H1 (cell line): ENCODE measurements at places on chromosomes 7 and 10.

DNA sequence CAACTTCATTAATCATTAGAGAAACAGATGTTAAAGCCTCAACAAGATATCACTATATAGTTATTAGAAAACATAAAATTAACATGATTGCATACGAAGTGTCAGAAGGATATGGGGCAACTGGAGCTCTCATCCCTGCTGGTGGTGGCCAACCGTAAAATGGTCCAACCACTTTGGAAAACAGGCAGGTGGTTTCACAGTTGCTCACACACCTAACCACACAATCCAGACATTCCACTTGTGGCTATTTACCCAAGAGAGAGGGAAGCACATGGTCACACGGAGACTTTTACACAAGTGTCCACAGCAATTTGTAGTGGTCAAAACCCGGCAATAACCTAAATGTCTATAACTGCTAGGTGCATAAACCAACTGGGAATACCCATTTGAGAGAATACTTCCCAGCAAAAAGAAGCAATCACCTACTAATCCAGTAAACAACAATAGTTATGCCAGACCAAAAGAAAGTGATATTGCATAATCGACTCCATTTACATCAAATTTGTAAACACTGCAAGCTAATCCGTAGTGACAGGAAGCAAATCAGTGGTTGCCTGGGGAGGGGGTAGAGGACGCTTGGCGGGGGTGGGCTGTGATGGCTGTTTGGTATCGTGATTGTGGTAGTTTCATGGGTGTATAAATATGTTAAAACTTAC, 91.8 kb downstream of the LARP4B start:
- no peak for DNase-seq

DNA sequence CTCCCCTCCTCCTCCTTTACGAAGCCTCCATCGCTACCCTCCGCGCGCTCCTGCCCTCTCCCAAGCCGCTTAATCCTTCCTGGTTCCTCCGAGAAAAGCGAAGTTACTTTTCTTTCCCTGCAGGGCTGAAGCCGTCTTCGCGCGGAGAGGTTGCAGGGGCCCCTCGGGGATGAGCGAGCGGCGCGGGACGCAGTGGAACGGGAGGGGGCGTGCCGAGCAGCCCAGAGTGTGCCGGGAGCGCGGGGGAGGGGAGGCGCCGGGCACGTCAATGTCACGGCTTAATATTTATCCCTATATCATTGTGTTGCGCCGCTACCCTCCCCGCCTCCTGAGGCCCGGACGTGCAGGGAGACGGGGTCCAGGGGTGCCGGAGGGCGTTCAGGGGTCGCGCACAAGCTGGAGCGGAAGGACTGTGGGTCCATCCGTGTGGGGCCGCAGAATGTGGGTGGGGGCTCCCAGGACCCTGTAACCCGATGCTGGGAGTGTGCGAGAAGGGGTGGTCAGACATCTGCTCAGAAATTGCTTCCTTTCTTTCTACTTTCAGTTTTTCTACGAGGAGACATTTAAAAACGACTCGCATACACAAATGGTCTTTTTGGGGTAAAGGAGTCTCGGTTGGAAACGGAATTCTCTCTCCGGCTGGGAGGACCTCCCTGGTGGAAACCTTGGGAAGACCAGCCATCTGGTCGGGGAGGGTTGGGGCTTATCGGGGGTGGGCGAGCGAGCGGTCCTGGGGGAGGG, 2.4 kb downstream of the CDK6 start:
- no peak for DNase-seq

- DNase-seq = no peak
Measured at GRCh38 chr10:117476281-117476680, 66.3 kb upstream of the EMX2 start.

GRCh38 chr10:120997313-120997712, 146.2 kb downstream of the WDR11 start:
- no peak for DNase-seq

DNA sequence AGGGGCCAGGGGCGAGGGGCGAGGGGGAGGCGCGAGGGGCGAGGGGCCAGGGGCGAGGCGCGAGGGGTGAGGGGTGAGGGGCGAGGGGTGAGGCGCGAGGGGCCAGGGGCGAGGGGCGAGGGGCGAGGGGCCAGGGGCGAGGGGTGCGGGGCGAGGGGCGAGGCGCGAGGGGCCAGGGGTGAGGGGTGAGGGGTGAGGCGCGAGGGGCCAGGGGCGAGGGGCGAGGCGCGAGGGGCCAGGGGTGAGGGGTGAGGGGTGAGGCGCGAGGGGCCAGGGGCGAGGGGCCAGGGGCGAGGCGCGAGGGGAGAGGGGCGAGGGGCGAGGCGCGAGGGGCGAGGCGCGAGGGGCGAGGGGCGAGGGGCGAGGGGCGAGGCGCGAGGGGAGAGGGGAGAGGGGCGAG, 192.3 kb downstream of the PTPRN2 start:
- DNase-seq = no peak

DNA sequence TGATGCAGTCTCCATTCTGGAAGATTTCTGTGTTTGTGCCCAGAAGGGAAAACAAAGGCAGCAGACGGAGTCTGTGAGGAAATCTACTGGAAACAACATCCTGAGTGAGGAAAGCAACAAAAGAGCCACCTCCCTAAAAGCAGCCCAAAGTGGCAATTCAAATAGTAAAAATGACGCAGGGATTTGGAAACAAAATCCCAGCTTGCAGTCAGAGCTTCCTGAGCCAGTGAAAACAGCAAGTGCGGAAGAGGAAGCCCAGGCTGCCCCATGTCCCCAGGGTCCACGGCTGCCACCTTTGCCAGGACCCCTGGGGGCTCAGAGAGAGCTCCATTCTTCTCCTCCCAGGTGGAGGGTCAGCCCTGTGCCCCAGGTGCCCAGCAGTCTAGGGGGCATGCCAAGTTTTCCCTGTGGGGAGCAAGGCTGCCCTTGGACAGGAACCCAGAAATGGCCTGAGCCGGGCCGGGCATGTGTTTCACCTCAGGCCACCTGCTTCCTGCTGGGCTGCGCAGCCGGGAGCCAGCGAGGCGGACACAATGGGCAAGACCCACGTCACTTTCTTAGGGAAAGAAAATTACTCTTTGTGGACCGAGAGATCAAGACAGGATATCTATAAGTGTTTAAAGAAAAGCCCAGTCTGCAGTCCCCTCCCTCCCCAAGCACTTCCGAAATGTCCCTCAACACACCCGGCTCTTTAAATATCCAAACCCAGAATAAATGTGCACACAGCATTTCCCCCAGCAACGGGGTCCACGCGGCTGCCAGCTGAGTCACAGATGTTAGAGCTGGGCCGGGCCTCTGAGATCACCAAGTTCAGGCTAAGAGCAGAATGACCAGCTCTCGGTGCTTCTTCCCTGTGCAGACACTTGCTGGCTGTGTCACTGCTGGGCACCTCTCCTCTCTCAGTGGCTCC, 231.1 kb downstream of the ARHGAP12 start:
- DNase-seq = no peak

GRCh38 chr10:99788598-99789256, 6.3 kb downstream of the ABCC2 start:
- no peak for DNase-seq

GRCh38 chr7:102085218-102085772, 201.4 kb upstream of the SH2B2 start:
- DNase-seq = peak; percentile 10

DNA sequence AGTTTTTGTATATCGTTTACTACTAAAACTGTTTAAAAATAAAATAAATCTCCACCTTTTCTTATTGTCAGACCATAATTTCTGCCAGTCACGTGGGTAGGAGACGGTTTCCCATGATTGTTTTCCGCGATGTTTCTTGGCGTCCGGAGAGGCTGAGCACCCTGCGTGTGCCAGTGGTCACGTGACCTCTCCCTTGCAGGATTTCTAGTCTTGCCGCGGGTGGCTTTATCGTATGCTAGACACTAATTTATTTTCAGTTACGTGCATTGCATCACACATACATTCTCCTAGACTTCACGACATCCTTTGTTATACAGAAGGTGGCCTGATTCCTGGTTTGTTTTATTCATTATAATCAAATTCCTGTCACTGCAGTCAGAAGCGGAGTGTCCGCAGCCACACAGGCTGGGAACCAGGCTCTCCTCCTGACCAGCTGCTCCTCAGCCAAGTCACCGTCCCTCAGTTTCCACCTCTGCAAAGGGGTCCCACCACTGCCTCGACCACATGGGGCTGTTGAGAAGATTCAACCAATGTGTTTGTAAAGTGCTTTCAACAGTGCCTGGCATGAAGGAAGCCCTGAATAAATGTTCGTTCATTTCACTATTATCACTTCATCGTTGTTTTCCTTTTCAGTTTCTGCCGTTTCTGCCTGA, 203.2 kb upstream of the PPP2R2D start:
- DNase-seq = no peak

DNA sequence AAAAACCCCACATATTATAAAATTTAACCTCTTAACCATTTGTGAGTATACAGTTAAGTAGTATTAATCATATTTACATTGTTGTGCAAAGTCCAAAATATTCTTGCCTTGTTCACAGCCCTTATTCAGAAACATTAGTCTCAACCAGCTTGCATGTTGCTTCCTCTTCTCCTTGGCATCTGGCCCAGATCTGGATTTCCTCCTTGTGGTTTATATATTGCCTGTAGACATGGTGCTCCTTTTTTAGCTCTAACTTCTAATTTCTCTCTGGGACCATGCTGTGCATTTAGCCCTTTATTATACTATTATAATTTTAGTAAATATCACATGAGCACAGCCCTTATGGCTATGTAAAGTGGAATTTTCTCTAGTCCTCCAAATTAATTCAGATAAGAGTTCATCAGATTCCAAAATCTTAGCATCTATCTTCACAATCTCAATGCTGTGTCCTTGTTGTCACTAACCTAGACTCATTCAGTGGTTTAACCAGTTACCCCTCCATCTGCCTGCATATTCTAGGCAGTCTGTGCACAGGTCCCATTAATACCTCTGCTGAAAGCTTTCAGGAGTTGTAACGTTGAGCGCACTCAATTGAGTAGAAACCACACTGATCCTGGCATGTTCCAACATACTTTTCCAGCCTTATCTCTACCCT, 7.9 kb downstream of the CPED1 start:
- no peak for DNase-seq

DNA sequence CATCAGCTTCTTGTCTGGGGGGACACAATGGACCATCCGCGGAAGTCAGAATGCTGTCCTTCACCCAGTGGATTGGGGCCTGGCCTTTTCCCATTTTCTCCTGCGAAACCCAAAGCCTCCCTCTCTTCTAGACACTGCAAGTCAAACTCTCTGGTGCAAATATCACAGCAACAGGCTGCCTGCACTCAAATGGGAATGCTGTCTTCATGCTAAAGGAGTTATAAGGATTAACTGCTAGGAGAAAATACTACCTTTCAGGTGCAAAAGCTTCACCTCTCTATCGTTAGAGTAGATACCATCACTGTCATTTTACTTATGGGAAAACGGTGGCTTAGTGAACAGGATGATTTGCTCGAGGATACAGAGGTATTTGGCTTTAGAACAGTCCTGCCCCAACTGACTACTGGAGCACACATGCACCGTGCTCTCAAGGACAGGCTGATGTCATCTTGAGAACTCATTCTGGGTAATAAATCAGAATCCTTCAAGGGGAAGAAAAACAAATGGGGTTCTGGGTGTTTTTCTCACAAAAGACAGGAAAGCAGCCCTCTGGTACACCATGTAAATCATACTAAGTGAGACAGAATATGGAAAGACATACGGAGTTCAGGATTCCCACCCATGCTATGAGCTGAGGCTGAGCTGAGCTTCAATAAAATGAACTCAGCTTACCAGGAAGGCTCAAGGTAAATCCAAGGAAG, 100.9 kb downstream of the SAMD9 start:
- no peak for DNase-seq

GRCh38 chr10:47160967-47161366, 139.0 kb upstream of the GDF10 start:
- DNase-seq = no peak

GRCh38 chr10:69004821-69005220, 16.2 kb downstream of the KIFBP start:
- no peak for DNase-seq

GRCh38 chr7:138607216-138608126, 93.7 kb downstream of the SVOPL start:
- DNase-seq = no peak

DNA sequence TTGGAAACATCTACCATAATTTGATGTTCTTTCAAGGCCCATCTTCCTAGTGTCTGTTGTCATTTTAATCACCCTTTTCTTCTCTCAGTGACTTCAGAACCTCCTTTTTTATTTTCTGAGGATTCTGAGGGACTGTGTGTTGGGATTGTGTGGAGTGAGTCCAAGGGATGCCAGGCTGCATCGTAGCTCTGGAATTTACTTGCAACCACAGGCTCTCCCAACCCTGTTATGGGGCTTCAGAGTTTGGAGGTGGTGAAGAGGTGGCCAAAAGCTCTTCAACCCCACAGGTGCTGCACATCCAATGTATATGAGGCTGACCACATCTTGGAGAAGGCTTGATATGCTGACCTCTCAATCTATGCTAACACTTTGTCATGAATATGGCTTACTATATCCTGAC, 79.5 kb upstream of the GPR141 start:
- no peak for DNase-seq

DNA sequence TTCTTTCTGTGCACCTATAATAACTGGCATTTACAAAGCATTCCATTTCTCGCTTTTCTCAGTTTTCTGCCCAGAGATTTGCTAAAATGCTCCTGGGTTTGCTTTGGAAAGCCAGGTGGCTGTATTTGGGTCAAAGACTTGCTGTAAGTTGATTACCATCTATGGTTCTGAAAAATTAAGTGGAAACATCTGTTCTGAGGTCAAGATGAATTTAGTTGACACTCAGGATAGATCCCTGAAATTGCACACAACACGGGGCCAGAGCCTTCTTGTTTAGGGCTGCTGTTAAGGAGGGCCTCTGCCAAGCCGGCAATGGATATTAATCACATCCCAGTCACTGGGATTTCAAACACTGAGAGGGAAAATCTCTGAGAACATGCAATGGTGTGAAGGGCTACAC, 111.6 kb upstream of the GLI3 start:
- DNase-seq = no peak

DNA sequence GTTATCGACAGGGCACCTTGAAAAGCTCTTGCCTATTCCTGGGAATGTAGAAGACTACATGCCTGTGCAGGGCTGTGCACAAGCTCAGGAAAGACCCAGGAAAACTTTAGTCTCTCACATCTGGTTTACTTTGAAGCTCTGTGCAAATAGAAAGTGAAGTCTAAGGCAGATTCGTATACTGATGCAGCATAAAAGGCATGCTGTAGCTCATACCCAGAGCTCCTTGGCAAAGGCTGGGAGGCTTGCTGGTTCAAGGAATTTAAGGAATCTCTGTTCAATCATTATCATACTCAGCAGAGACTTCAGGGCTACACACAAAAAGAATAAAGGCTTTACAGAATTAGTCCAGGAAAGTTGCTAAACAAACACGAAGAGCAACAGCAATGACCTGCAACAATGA, 192.0 kb downstream of the OTUD1 start:
- no peak for DNase-seq

- no peak for DNase-seq
Measured at GRCh38 chr10:84344526-84344925, 16.1 kb downstream of the CCSER2 start.

DNA sequence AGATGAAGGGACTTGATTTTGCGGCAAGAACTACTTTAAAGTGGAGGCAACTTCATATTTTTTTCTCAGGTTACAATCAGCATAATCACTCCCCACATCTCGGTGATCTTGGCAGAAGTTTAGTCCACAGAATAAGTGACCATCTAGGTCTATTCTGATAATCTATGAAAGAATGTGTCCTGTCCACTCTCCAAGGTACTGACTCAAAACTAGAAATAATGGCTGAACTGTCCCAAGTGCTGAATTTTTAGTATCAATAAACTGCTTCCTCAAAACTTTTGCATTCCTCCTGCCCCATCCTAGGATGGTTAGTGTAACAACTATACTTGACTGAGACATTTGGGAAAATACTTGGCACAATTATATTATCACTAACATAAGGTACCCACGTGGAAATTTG, 10.9 kb upstream of the CHRM2 start:
- no peak for DNase-seq

GRCh38 chr10:7085147-7085912, 325.5 kb downstream of the SFMBT2 start:
- DNase-seq = no peak
